Hematopoietic multipotent progenitor cell treated with erythropoietin and hydrocortisone succinate and interleukin-3 and kit ligand, for 4 days (in vitro differentiated cells): ENCODE measurements at places on chromosomes 3 and 15.

- DNase-seq, result no peak
These were observed 491.4 kb downstream of the TUSC7 start for GRCh38 chr3:117200962-117201361.

DNA sequence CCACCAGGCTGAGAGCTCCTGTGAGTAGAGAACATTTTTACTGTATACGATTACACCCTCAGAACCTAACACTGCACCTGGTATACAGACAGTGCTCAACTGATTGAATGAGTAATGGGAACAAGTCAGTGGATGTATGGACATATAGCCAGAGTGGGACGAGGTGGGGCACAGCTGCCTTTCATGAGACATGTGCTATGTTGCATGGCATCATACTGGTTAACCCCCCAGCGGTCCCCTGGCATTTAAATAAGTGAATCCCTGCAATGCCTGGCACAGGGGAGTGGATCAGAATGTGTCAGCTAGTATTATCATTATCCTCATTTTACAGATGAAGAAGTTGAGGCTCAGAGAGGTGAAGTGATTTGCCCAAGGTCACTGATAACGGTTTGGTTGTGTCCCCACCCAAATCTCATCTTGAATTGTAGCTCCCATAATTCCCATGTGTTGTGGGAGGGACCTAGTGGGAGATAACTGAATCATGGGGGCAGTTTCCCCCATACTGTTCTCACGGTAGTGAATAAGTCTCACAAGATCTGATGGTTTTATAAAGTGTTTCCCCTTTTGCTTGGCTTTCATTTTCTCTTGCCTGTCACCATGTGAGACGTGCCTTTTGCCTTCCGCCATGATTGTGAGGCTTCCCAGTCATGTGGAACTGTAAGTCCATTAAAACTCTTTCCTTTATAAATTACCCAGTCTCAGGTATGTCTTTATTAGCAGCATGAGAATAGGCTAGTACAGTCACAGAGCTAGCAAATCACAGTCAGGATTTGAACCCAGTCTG, 56.0 kb upstream of the ATP2B2 start:
- no peak for DNase-seq

DNA sequence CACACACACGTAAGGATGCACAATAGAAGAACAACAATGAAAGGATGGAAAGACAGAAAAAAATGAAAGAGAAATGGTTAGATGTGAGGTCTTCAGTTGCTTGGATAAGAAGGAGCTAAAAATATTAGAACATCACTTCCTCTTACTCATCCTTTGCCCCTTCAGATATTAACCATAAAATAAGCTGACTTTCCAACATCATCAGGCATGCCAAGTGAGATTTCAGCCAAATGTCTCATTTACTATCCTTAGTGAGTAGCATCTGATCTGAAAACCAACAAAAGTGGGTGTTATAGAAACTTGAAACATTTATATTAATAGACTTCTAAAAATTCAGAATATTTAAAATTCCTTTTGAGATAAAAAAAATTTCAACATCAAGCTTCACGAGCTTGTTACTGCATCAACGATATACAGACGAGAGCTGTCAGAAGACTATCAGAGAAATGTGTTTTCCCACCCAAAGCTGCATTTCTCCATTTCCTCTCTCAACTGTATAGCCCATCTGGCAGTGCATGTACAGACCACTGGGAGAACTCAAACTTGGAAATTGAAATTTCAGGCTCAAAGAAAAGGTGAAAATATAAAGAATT, 25.4 kb upstream of the LSAMP start:
- DNase-seq, result no peak

- DNase-seq, result no peak
These were observed at the start of gene IGSF10 for GRCh38 chr3:151460774-151461450. Gene IGSF10 (minus strand): TSS chr3:151461061. CDS start chr3:151458709, 2,352 bp downstream.

- DNase-seq, result no peak
These were observed 923 bp downstream of the ACY1 start for GRCh38 chr3:51984269-51984647.
